Fibroblast of skin of scalp (primary cell): ENCODE measurements at places on chromosomes 11 and 22.

GRCh38 chr11:774873-775592 is 2.3 kb downstream of the GATD1 start:
- no peak for DNase-seq

DNA sequence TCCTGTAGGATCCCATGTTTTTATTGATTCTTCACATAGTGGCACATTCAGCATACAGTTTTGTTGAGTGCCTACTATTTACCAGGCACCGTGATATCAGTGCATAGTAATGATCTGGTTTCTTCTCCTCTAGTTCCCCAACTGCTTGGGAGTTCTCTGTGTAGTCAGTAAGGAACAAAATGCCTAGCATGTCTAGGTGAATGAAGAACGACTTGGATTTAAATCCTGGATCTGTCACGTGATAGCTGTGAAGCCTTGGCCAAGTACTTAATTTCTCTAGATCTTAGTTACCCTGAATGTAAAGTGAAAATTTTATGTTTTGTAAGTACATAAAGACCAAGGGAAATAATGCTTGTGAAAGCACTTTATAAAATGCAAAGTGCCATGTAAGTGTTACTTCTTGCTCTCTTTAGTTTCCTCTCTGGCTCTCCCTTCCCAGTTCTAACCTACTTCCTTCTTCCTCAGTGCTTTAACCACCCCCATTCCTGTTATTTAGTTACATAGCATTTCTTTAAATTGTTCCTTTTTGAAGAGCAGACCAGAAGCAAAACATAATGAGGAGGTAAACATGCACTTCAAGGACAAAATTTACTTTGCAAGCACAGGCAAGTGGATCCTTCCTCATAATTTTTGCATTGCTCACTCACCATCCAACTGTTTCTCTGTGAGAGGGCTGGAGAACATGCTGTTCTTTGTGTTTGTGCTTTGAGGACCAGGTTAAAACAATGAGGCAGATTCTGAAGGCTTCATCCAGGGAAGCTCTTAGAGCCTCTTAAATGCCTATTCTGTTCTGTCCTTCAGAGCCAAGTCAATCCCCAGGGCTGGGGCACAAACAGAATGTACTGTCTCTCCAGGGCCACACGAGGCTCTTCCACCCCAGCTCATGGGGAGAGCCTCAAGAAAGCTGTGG is 353.9 kb upstream of the TENM4 start:
- DNase-seq: no peak

GRCh38 chr22:20852503-20852902 is 6.1 kb downstream of the PI4KA start:
- DNase-seq: no peak

- DNase-seq: no peak
Measured at GRCh38 chr11:37597776-37598175, 999.7 kb upstream of the RAG2 start.

GRCh38 chr22:48234011-48234410 is 1471.6 kb downstream of the TBC1D22A start:
- DNase-seq: no peak

DNA sequence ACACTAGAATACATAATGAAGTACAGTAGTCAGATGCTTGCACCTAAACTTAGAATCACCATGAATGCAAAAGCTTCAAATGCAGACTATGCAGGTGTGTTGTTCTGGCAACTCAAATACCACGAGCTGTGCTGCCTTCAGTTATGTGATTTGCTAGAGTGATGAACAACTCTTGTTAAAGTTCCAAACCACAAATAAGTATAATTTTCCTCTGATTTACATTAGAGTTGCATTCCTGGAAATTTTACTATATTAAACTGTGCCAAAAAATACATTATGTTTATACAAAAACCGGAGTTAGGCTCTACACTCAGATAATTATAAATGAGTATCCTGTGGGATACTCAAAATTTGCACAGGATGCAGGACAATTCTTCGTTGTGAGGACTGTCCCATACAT is 3.0 kb downstream of the TMEM218 start:
- no peak for DNase-seq

- DNase-seq: no peak
Measured at GRCh38 chr11:70495351-70496310, 97.3 kb downstream of the CTTN start.

GRCh38 chr22:42185915-42186439 is 55.4 kb upstream of the CYP2D6 start:
- no peak for DNase-seq

GRCh38 chr11:109173504-109173903 is 248.5 kb upstream of the C11orf87 start:
- no peak for DNase-seq

GRCh38 chr11:91664521-91664920 is 560.1 kb upstream of the FAT3 start:
- no peak for DNase-seq

DNA sequence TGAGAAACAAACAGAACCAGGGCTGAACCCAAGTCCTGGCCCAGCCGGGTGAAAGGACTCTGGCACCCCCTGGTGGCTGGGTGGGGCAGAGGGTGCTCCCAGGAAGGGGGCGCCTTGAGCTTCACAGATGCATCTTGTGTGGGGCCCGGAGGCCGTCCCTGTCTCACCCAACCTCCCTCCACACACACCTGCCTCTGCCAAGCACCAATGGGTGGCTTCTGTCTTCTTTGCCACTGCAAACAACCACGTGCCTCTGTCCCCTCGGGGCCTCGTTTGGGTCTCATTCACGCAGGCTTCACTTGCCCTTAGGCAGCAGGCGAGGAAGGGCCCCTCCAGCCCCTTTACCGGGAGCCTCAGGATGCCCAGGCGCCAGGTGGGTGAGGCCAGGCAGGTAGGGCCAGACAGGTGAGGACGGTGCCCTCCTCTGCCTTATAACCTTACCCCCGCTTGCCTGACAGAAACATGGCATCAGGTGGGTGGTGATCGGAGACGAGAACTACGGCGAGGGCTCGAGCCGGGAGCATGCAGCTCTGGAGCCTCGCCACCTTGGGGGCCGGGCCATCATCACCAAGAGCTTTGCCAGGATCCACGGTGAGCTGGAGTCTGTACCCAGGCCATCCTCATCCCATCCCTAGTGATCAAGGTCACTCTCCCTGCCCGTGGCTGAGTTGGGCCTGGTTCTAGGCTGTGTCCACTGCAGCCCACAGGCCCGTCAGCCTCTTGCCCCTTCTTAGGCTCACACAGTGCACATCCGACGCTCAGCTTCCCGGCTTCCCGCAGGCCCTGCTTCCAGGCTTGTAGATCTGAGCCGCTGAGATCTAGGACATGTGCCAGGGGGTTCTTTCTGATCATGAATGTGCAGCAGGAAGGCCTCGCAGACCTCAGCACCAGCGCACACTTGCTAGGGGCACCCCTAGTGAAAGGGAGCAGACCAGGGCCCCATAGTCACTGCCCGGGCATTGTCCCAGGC is 17.2 kb downstream of the POLR3H start:
- peak; percentile 26 for DNase-seq
